ENCODE measurements at places on chromosomes 7 and 10. TPM values are rescaled to one million over a fixed set of nuclear protein-coding genes. Genes with fewer than 3 reads are reported as not detected.
A peak's percentile ranks its signal among the peaks of the same experiment; 100 is the strongest.

DNA sequence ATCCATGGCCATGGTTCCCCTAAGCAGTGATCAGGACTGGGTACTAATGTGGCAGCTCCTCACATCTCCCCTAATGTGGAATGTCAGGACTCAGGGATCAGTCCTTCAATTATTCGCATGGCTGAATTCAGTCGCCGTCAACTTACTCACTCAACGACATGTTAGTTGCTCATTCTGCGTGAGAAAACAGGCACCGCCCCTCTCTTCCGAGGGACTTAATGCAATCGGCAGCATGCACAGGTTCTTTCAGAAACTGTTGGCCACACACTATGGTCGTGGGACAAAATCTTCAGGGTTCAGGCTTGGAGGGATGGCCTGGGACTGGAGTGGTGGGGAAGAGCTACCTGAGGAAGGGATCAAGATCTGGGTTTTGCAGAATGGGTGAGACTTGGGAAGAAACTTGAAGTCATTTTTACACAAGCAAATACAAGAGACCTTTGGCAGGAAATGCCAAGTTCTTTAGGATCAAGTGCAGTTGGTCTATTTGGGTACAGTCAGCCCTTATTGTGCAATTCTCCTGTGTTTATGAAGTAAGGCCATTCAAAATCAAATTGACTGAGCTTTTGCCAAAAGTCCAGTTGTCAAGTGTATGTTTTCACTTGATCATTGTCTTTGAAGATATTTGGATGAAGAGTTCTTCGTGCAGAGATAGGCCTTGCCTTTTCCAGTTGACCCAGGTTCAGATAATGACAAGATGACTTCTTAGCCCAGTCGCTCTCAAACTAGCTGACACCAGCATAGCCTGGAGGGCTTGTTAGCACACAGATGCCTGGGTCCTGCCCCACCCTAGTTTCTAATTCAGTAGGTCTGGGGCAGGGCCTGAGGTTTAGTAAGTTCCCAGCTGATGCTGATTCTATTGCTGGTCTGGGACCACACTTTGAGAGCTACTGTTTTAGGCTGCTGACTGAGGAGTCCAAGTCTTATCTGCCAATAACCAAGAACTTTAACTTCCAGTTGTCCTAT, 48.5 kb downstream of the LRRC18 start:
- DNase-seq, result no peak

The KCNIP2 gene
- total RNA-seq, result 6.8 TPM

- peak; percentile 62 for DNase-seq
These were observed 500 bp downstream of the CUL1 start for GRCh38 chr7:148699024-148699781.

DNA sequence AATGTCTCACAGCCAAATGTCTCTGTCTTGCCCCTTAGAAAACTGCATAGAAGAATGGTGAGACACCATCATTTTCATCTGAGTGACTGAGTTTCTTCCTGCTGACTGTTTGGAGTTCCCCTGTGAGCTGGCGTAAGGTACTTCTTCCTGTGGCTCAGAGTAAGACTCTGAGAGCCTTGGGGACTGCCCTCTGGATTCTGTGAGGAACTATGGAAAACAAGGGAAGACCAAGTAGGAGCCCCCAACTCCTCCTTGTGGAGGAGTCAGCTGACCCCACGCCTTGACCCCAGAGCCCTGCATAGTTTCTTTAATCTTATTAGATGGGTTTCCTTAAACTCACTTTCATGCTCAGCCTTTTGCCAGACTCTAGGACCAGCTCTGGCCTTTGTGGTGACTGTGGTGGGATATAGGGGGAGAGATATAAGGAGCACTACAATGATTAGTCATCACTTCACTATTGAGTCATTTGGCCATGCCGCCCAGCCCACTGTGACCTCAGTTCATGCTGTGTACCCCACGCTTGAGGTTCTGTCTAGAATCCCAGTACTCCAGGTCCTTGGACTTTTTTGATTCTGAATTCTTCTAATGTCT, 51.8 kb upstream of the FAM133B start:
- no peak for DNase-seq

The DKK1 gene
- total RNA-seq, result 12.7 TPM

DNA sequence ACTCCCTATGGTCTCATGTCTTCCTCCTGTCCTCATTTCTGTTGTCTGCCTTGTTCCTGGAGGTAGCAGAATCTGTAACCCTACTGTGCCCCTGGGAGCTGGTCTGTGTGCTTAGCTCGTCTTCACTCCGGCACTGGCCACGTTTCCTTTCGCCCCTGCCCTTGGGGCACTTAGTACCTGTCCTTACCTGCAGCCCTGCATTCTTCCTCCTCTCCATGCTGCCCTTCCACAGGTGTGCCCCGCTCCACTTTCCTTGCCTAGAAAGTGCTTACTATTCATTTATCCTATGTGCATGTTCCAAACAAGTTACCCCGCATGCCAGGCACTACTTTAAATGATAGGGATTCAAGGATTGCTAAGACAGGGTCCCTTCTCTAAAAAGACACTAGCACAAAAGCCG, 199.9 kb upstream of the ZMIZ1 start:
- DNase-seq, result no peak

The HOXA4 gene
- 55.9 TPM for total RNA-seq

DNA sequence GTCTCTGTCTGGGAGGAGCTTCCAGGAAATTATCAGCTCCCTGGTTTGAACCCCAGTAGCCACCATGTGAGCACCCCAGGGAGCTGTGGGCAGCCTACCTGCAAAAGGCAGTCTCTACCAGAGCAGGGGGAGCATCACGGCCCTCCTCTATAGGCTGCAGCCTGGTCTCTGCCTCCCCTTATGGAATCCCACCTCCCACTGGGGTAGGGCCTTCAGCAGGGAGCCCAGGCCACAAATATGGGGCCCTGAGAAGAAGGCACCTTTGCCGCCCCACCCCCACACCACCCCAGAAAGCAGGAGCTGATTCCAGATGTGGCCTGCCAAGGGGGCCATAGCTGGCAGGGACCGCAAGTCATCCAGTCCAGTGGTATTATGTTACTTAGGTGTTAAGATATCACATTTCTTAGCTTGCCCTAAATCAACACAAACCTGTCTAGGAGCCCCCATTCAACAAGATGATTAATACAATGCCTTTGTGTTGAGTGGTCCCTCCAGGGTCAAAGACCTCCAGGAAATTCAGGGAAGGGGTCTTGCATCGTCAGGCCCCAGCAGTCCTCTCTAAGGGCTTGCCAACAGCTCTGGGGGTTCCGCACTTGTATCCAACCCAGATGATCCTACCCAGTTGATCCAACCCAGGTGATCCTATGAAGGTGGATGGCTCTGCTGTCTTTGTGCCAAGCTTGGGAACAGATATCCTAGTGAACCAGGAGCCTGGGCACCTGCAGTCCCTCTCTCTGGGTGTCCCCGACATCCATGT, 114.9 kb downstream of the OAT start:
- DNase-seq, result no peak

DNA sequence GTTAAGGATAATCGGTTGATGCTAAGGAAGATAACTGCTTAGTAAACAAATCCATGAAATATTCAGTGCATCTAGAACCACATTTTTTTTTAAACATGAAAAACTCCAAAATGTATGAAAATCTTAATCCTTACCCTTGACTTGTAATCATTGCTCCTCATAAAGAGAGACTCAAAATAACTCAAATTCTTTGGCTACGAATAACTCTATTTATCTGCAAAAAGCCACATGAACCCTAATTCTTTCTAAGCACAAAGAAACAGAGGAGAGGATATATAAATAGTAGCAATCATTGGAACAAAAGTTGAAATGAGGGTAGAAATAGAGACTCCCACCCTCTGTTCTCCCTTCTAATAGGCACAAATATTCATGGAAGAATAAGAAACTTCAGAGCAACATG, 40.2 kb downstream of the ANK3 start:
- DNase-seq, result no peak

The GPR15LG gene
- not detected for total RNA-seq

The TBC1D12 gene
- 8.9 TPM for total RNA-seq

GRCh38 chr7:51182636-51183166, 133.9 kb downstream of the COBL start:
- no peak for DNase-seq

DNA sequence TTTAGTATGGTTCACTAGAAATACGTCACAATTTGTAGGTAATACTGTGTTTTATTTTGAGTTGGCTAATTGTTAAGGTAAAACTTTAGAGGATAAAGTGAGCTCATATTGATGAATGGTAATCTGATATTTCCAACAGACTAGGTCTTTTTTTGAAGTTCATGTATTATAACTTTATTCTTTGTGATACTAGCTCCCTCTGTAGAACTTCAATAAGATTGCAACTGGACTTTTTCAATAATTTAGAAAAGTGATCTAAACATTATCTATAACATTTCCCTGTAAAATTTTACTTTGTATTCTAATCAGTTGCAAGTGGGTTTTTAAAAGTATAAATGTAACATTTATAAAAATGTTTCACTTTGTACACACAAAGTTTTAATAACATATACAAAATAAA, 83.5 kb downstream of the ADK start:
- no peak for DNase-seq

The ARHGEF5 gene
- total RNA-seq, result 37.4 TPM

DNA sequence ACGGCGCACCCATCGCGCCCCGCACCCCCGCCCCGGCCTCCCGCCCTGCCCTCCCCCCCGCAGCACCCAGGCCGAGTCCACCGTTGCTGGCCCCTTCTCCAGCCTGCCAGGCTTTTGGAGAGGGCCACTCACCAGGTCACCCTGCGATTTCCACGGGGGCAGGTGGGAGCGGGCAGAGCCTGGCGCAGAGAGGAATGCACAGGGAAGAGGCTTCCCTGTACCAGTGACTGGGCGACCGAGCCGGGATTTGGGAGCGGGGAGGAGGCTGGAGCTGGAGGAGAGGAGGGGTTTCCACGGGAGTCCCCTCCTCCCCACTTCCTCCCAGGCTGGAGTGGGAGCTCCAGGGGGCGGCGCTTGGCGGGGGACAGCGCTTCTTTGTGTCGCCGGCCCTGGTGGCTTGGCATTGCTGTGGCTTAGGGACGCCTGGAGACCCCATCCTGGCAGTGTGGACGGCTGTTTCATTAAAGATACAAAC, 19.3 kb downstream of the TCAF1 start:
- DNase-seq, result peak; percentile 74

DNA sequence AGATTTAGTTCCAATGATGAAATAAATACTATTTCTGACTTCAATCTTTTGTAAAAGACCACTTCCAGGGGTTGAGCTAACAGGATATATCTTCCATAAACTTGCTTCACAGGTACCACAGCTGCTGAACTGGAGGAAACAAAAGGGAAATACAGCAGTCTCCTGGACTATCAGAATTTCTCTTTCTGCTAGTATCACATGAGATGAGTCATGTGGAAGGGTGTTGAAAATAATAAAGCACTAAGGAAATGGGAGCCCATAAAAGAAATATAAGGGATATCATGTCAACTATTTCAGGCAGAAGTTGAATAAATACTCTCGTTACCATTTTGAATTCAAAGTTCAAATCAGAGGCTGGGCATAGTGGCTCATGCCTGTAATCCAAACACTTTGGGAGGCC, 250.3 kb upstream of the NFE2L3 start:
- no peak for DNase-seq

The LIPF gene
- total RNA-seq, result not detected

The SFTPD gene
- total RNA-seq, result 2.2 TPM

DNA sequence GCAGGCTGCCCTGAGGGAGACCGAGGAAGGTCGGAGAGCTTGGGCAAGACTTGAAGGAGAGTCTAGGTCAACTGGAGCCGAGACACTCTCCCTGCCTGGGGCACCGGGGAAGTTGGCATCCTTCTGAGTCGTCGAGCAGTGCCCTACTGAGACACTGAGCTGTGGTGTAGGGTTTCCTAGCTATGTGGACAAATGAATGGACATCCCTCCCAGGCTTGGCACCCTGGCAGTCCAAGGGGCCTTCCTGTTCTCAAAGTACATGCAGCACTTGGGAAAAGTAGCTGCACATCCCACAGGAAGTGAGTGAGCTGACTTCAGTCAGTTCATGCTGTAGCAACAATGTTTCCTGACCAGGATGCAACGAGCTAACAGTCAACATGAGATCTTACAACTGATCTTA, 57.2 kb upstream of the INPP5A start:
- DNase-seq, result no peak

GRCh38 chr10:5904227-5904626, 14.2 kb downstream of the FBH1 start:
- DNase-seq, result no peak

- DNase-seq, result no peak
These were observed 51.1 kb upstream of the IL6 start for GRCh38 chr7:22675917-22676343.

DNA sequence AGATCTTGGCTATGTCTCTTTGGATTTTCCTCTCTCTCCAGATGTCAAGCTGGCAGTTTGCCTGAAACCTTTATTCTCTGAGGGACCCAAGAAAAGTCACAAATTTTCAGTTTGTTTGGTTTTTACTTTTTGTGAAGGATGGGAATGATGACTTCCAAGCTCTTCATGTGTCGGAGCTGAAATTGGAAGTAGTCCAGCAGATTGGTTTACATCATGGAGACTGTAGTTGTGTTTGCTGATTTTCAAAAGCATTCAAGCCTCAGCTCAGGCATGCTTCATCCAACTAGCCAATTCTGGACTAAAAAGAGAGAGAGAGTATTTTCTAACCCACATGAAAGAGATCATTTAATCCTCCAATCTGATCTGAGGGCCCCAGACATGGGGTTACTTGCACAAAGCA, 326.2 kb upstream of the AUTS2 start:
- no peak for DNase-seq

The CCL24 gene
- total RNA-seq, result not detected

DNA sequence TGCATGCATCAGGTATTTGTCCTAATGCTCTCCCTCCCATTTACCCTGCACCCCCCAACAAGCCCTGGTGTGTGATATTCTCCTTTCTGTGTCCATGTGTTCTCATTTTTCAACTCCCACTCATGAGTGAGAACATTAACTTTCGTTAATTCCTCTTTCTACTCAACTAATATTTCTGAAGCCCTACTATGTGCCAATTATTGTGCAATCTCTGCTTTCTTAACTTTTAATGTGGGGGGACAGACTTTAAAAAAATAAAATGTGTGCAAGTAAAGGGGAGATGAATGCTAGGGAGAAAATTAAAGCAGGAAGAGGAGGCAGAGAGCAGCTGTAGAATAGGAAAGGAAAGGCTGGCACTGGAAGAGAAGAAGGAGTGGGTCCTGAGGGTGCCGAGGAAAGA, 954.0 kb upstream of the C7orf33 start:
- no peak for DNase-seq

DNA sequence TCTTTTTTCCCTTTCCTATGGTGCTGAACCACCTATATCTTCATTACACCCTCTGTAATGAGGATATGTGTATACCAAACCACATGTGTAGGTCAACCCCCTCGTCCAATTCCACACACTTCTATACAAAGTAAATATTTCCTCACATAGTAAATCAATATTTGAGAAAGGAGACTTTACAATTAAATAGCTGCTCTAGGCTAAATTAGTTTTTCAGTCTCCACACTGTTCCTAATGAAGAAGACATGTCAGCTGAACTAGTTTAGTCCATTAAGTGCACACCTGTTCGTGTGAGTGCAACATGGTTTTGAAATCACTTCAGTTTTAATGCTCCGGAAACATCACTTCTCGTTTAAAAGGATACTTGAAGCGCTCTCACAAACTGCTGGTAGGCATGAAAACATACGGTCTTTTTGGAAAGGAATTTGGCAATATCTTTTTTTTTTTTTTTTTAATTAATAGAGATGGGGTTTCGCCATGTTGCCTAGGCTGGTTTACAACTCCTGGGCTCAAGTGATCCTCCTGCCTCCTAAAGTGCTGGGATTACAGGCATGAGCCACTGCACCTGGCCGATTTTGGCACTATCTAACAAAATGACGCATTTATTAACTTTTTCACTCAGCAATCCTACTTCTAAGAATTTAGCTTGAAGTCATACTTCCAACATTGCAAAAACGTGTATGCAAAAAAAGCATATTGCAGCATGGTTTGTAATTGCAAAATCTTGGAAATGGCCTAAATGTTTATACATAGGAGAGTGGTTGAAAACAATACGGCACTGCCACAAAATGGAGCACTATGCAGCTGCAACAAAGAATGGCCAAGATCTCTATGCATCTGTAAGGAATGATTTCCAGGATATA, 2.1 kb upstream of the XRCC2 start:
- DNase-seq, result no peak

All from mesothelial cell of epicardium (in vitro differentiated cells).